HL-60 (cell line): ENCODE measurements at places on chromosomes 7 and 10.

DNA sequence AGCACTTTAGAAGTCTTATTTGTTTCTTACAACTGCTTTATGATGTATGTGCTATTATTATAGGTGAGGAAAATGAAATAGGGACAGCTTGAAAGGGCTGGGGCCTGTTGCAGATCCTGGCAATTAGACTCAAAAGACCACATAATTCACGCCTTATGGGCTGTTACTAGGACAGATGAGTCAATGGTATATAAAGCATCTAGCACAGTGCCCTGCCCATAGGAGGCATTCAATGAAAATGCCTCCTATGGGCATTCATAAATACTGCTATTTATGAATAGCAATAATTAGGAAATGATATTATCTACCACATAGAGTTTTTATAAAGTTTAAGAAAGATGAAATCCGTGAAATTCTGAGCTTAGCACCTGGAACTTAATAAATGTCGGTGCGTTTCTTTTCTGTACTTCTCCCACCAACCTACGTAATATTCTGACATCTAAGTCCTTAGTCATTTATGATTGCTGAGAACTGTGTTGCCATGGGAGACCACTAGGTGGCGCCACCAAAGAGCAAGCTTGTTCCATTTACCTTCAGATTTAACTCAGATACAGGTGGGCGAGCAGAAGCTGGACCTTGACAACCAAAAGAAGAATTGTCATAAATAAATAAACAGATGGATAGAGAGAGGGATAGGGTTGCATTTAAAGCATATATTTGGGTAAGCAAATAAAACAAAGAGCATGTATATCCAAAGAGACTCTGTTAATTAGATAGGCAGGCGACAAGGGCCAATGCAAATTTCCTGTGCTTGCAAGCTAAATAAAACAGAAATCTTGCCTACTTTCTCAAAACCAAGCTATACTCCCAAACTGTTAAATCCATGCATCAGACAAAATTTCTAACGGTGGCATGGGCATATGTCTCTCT, 699.9 kb downstream of the INHBA start:
- DNase-seq = peak; percentile 22

DNA sequence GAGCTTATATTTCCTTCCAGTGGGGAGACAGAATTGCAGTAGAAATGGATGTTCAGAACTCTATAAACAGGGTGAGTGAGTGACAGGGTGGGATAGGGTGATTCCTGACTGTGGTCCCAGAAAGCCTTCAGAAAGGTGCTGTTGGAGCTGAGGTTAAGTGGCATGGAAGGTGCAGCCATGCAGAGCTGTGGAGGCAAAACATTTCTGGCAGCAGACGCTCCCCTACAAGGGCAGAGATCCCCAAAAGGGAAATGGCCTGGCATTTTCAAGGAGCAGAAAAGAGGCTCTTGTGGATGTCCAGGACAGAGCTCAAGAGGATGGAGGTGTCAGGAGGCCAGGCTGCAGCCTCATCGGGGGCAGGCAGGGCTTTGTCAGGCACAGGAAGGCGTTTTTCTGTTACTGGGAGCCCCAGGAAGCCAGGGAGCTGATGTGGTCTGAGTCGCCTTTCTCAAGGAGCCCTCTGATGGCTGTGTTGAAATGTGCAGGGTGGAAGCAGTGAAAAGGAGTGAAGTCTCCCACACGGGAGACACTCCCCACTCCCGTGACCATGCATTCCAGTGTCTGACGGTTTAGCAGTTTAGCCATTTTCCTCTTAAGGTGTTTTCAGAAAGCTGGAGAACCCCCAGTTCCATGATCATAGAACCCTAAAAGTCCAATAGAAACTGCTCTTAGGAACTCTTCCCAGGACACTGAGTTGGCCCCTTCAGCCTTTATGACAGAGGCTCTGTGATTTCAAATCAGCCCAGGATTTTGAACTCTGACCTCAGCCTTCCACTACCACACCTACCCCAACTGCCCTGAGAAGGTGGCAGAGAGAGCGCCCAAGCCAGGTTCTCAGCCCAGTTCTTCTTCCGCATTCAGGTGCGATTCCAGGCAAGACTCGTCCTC, 96.2 kb downstream of the C10orf105 start:
- DNase-seq = peak; percentile 54

DNA sequence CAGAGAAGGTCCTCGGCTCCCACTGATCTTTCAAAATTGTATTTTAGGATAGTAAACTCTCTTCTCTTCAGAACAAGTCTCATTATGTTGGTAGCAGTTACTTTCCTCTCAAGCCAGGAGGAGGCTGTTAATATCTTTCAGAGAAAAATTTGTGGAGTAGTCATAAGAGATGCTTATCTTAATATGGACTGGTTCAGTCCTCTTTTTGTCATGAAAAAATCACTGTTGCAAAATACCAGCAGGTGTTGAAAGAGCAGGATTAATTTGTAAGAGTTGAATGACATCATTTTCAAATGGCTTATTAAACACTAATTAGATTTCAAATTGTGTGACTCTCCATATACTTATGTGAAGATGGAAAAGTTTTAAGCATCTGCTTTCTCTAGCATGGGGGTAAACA, 662.5 kb downstream of the POM121L12 start:
- DNase-seq = no peak

DNA sequence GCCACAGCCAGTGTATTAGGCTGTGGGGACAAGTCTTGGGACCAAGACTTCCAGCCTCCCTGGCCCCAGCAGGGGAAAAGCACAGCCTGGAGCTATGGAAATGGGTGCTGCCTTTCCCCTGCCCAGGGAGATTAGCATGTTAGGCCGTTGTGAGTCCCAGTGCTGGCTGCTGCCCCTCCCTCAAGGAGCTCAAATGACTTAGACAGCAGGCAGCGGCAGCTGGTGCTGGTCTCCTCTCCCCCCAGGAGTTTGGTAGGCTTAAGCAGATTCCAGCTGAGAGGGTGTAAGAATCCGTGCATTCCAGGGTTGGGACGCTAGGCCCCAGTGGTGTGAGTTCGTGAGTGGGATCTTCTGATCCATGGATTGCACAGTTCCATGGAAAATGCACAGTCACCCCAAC, 301.5 kb upstream of the PHF14 start:
- no peak for DNase-seq

- no peak for DNase-seq
Measured at GRCh38 chr7:147418966-147419365, 1171.6 kb upstream of the C7orf33 start.

- no peak for DNase-seq
Measured at GRCh38 chr10:97889461-97890265, 40.0 kb downstream of the GOLGA7B start.

DNA sequence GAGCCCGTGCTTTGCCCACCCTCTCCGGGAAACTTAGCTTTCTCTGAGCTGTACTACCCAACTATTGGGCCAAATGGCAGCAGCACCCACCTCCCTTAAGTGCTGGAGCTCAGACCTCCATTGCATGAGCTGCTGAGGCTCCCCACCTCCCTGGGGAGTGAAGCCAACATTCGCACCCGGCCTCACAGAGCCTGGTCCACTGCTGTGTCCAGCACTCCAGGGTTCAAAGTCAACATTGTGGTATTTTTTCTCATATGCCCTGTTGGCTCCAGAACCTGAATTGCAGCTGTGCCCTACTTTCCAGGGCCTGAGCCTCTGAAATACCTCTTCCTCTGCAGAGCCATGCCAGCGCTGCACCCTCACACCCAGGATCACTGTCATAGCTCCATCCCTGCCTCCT, 29.7 kb downstream of the ITGA8 start:
- no peak for DNase-seq
